ENCODE measurements at places on chromosomes 2 and 18.

- no peak for DNase-seq
Observed at GRCh38 chr2:226478109-226478809, 321.4 kb downstream of the IRS1 start.

DNA sequence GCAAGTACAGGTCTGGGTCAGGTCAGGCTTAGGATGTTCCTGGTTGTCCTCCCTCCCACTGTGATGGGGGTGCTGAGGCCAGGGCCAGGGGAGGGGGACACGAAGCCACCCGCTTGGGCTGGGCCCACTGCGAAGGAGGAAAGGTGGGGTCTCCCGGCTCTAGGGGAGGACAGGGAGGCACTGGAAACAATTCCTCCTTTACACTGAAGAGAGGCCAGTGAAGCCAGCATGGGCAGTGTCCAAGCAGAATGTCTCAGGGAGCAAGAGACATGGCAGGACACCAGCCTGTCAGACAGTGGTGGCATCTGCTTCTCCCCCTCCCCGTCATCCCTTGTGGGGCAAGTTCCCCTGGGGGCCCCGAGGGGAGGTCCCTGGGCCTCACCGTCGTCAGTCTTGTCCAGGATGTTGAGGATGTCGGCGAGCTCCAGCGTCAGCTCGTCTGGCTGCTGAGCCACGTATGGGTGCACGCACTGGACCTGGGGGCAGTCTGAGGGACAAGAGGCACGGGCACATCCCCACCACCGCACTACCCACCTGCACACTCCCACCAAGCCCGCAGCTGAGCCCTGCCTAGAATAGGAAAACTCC is 10.8 kb downstream of the SNORC start:
- no peak for DNase-seq

- DNase-seq, result no peak
Observed at GRCh38 chr18:70181015-70181414, 24.5 kb downstream of the RTTN start.

DNA sequence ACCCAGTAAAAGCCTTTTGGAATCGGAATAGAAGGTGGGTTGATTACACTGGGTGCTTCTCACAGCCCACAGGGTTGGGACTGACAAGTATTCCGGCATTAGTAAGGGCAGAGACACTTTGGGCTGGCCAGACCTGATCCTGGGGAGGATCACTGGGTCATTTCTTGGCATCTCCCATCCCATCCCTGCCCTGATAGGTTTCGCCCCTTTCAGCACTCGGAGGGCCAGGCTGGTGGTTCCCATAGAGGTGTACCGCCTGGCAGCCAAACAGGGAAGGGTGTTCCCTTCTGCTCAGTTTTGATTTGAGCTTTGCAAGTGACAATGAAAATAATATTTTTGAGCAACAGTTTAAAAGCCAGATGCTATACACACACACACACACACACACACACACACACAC is 37.3 kb downstream of the CYP1B1 start:
- DNase-seq, result no peak

DNA sequence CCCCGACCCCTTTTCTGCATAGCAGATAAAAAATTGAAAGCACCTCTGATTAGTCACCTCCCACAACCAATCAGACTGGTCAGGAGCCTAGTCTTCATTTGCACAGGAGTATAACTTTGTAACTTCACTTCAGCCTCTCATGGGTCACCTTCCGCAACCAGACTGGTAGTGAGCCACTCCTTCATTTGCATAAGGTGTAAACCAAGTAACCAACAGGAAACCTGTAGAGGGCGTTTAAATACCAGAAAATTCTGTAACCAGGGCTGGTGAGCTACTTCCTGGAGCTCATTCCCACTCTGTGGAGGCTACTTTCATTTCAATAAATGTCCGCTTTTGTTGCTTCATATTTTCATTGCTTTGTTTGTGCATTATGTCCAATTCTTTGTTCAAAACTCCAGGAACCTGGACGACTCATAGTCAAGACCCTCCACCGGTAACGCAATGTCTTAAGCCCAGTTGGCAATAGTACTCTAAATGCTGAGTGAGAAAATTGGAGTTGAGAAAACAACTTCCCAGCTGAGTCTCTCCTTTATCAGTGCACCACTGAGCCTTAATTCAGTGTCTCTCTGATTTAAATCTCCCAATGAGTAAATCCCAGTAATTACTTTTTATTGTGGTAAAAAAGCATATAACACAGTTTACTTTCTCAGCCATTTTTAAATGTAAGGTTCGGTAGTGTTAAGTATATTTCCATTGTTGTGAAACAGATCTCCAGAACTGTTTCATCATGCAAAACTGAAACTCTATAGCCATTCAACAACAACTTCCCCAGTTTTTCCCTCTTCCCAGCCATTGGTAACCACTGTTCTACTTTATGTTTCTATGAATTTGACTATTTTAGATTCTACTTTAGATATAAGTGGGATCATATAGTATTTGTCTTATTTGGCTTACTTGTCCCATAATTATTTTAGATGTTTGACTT is 392.7 kb upstream of the SLC8A1 start:
- DNase-seq, result no peak

DNA sequence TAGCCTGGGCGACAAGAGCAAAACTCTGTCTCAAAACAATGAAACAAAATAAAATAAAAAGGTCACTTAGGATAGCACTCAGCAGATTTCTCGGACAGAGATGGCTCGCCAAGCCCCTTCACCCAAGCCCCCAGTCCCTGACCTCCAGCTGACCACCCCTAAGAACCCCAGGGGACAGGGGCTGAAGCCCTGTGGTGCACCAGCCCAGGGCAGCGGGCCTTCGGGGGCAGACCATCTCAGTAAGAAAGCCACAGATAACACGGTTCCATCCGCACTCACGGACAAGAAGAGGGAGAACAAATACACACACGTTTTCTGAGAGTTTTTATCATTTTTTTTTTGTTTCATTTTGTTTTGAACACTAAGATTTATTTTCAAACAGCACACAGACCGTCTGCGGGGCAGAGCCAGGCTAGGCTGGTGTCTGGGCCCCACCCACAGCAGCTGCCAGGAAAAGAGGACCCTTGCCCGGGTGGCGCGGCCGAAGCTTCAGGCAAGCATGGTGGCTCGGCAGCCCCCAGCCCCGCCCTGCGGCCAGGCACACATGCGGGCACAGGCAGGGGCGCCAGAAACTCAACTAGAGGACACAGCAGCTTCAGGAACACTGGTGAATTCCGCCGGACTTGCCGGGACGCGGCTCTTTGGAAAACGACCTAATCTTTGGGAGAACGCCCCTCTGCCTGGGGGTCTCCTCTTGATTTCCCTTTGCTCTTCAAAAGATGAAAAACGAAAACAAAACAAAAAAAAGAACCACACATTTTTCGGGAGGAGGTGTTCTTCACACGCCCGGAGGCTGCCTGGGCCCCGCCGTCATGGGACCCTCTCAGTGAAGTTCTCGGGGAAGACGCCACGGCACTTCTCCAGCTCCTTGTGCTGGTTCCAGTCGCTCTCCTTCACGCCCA is 59.0 kb downstream of the BIN1 start:
- DNase-seq, result no peak

DNA sequence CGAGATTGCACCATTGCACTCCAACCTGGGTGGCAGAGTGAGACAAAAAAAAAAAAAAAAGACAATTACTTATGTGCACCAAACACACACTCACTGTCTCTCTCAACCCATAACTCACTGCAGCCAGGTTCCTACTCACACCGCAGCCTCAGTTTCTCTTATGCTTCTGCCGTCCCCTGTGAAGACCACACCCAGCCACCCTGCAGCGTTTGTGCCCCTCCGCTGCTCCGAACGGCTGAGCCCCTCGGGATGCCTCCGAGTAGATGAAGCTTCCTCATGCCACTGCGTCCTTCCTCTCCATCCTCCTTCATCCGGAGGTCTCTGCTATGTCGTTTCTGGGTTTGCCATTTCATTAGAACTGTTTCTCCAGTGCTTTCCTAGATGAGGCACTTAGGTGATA is 160.1 kb downstream of the TWIST2 start:
- no peak for DNase-seq

Measured in effector CD4-positive, alpha-beta T cell (primary cell).